Lower lobe of right lung (tissue), 2 donors: ENCODE measurements at places on chromosomes 4 and X.

- DNase-seq: no peak
Measured at GRCh38 chr4:53963781-53964180, 100.6 kb downstream of the CHIC2 start.

DNA sequence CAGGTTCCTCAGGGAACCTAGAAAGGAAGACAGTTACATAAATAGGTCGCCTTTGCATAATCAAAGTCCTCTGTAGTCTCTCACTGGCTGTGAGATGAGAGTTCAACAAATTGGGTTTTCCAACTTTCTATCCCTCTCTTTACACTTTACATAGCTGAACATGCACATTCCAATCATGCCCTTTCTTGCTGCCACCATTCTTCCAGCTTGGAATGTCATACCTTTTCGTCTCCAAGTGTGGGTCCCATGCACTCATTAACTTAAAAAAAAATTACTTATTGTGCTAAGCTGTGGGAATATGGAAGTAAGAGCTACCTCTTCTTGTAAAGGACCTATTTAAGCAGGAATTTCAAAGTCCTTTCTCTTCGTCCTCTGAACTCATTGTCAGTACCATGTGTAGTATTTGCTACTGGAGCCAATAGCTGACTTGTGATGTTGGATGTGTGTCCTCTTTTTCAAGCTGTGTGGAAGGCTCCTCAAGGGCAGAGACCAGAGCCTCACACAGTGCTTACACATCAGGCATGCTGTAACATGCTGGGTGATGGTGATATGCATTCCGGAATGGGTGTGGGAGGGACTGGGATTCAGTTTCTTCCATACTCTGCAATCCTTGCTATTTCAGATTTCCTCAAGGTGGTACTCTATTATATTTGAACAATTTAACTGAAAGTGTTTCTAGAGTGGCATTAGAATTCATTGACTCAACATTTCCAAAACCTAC is 7.1 kb downstream of the ENOPH1 start:
- no peak for DNase-seq

GRCh38 chr4:170538821-170539473 is 449.2 kb upstream of the AADAT start:
- DNase-seq: no peak

DNA sequence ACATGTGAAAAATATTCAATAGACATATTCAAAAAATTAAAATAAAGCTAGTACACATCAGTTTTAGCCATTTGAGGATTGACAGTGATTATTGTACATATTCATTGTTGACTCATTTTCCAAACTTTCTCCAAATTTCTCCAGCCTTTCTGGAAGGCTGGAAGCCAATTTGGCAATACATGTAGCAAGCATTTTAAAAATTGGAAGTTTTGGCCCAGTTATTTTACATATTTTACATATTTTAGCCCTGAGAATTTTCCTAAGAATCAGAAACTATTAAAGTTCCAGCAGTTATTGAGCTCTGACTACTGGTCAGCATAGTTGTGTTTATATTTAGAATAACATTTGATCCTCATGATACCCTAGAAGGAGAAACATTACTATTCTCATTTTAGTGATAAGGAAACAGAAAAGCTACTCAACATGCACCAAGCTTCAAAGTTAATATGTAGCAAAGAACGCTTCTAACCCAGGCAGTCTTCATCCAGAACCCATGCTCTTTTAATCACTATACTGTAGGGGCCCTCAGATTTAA is 3.2 kb downstream of the CABS1 start:
- no peak for DNase-seq

- no peak for DNase-seq
Measured at GRCh38 chrX:79601341-79602131, 234.4 kb upstream of the ITM2A start.

DNA sequence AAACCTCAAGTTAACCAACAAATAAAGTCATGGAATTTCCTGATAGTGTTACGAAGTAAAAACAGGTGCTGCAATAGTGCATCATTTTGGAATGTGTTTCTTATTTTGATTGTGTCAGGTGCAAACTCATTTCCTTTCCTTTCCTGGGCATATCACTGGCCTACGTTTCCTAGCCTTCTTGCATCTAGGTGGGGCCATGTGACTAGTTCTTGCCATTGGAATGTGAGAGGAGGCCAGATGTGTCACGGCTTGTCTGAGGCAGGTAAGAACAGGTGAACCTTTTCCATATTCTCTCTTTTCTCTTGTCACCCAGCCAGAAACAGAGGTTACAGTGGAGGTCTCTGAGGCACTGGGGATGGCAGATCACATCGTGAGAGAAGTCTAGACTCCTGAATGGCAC is 868.0 kb downstream of the RPA4 start:
- DNase-seq: no peak

DNA sequence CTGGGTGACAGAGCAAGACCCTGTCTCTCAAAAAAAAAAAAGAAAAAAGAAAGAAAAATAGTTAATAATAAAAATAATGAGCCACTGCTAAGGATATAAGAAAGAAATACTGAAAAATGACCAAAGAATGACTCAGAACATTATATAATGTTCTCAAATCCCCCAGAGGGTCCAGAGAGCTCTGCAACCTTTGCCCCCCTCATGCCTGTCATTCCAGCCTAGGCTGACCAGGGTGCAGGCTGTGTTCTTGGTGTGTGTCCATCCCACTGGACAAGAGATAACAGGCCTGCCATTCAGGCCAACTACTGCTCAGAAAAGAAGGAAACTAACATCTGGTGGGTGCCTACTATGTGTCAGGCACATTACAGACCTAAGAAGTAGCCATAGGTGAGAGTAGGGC is 72.7 kb upstream of the EDNRA start:
- DNase-seq: no peak

DNA sequence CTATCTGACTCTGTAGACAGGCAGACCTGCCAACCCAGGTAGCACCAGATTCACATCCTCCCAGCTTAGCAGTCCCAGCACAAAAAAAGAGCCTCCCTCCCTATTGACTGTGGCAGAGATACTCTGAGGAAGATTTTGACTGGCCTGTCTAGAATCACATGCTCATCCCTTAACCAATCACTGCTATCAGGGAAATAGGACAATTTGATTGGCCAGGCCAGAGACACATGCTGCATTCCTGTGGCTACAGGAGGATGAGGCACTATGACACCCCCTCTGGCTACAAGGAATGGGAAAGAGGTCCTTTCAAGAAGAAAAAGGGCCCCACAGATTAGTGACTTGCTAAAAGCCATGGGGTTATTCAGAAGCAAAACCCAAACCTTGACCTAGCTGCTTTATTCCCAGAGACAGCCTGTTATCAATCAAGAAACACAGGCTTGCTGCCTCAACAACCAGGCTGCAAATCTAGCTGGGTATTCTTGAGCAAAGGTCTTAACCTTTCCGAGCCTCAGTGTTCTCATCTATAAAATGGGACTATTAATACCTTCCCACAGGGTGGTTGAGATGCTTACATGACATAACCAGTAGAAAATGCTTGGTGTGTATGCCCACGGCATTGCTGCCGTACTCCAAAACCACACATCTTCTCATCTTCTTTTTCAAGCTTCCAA is 147.6 kb downstream of the BCOR start:
- no peak for DNase-seq

DNA sequence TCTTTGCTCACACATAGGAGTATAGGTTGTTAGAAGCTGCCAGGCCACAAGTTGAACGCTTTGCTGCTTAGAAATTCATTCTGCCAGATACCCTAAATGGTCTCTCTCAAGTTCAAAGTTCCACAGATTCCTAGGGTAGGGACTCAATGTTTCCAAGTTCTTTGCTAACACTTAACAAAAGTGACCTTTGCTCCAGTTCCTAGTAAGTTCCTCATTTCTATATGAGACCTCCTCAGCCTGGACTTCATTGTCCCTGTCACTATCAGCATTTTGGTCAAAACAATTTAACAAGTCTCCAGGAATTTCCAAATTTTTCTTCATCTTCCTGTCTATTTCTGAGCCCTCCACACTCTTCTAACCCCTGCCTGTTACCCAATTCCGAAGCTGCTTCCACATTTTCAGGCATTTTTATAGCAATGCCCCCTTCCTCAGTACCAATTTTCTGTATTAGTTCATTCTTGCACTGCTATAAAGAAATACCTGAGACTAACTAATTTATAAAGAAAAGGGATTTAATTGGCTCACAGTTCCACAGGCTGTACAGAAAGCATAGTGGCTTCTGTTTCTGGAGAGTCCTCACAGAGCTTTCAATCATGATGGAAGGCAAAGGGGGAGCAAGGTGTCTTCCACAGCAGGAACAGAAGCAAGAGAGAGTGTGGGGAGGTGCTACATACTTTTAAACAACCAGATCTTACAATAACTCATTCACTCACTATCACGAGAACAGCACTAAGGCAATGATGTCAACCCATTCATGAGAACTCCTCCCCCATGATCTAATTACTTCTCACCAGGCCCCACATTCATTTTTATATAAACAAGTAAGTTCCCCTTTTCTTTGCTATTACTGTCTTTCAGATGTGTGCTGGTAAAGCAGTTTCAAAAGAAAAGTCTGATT is 11.5 kb upstream of the TLR1 start:
- DNase-seq: no peak

GRCh38 chr4:143183513-143184216 is 1.1 kb upstream of the USP38 start:
- no peak for DNase-seq

GRCh38 chr4:85127653-85128052 is 161.2 kb upstream of the WDFY3 start:
- no peak for DNase-seq

DNA sequence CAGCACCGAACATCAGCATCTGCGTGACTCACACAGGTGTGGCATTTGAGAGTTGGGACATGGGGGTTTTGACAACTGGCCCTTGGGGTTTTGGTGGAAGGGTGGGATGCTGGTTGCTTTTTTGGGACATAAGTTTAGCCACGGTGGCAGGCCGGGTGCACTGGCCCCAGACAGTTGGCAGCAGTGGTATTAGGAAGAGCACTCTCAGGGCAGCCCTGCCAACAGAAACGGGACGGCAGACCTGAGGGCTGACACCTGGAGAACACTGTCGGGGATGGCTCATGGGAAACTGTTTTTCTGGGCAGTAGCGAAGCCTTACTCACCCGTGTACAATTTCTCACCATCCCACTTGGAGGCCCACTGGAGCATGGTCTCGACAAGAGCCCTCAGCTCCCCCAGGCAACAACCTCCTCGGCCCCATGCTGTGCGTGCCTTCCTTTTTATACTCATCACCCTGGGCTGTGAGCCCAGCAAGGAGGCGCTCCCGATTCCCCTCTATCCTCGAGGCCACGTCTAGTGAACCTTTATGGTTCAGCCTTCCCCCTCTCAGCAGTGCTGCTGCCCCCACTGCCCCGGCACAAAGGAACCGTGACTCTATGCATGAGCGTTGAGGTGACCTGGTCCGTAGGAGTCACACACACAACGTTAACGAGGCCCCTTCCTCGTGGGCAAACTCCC is 30.6 kb downstream of the WDR1 start:
- peak; percentile 21 for DNase-seq

GRCh38 chrX:40273356-40274050 is 175.7 kb upstream of the BCOR start:
- no peak for DNase-seq

DNA sequence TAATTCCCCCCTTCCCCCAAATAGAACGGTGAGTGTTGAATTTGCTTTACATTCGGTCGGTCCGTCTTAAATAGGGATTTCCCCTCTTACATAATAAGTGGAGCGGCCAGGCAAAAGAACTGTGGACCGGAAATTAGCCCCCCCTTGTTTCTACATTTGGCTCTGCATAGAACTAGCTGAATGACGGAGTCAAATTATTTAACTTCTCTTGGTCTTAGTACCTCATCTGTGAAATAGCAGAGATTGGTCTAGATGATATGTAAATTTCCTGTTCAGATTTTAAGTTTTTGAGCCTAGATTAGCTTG is 1.3 kb downstream of the SPATA18 start:
- DNase-seq: no peak

DNA sequence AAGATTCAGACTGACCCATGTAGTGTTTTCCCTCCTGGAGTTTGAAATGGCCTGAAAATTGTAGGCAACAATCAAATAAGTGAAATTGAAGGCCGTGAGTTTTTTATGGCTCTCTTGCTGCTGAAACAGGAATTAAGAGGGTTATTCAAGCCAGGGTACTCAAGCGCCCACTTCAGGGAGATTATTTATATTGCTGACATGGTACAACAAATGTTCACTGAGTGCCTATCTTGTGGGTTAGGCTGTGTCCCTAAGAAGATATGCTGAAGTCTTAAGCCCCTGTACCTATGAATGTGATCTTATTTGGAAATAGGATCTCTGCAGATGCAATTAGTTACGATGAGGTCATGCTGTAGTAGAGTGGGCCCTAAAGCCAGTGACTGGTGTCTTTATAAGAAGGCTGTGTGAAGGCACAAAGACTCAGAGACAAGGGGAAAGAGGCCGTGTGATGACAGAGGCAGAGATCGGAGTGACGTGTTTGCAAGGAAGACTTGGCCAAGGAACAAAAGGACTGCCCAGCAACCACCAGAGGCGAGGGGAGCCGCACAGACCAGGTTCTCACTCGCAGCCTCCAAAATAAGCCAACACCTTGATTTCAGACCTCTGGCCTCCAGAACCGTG is 72.9 kb downstream of the MED28 start:
- DNase-seq: no peak

- peak; percentile 64 for DNase-seq
Measured at GRCh38 chr4:105145903-105146275, 787 bp upstream of the TET2 start.

- DNase-seq: no peak
Measured at GRCh38 chr4:7726665-7727413, 212.8 kb downstream of the AFAP1 start.
